ENCODE measurements at places on chromosomes 7 and 10. TPM values are rescaled to one million over a fixed set of nuclear protein-coding genes. Genes with fewer than 3 reads are reported as not detected.

The IRF5 gene
- 1.9 TPM for polyA plus RNA-seq

The KCNH2 gene
- 13.2 TPM for polyA plus RNA-seq

The ADCY1 gene
- 13.7 TPM for polyA plus RNA-seq

The NPFFR1 gene
- polyA plus RNA-seq, result 0.08 TPM
